ENCODE measurements at places on chromosomes 5 and 9.
A peak's percentile ranks its signal among the peaks of the same experiment; 100 is the strongest.

DNA sequence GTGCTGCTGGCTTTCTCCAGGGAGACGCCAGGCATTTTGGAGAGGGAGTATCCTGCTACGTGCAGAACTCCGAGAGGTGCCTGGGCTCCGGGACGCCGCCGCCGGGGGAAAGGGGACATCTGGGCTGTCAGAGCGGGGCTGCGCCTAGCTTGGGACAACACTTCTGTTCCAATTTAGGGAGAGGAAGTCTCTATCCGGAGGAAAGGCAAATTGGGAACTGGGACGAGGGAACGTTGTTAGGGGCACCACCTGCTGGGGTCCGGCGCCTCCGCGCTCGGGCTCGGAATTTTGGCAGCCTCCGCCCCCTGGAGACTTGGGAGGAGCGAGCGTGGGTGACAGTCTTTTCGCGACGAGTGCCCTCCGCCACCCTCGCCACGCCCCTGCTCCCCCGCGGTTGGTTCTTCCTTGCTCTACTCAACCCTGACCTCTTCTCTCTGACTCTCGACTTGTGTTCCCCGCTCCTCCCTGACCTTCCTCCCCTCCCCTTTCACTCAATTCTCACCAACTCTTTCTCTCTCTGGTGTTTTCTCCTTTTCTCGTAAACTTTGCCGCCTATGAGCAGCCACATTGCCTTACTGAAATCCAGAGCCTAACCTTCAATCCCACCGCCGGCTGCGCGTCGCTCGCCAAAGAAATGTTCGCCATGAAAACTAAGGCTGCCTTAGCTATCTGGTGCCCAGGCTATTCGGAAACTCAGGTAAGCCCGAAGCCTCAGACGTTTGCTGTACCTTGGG lies 1.6 kb downstream of the TSLP start:
- peak; percentile 41 for DNase-seq

- no peak for DNase-seq
These were observed 4.8 kb downstream of the MYOT start for GRCh38 chr5:137872466-137872865.

- DNase-seq: no peak
These were observed 81.8 kb downstream of the BOD1 start for GRCh38 chr5:173534664-173535063.

DNA sequence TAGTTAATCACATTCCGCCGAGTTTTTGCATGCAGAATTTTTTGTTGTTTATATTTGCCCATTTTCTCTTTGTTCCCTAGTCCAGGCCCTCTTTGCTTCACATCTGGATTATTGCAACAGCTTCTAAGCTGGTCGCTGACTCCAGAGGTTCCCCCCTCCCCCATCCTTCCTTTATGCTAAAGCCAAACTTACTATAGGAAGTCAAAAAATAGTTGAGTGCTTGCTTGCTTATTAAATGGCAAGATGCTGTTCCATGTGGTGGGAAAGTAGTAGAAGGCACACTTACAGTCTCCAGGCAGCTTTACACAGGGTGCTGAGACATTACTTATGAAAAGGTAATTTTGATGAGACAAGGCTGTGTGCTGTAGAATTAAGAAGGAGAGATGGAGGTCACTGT lies 1.3 kb downstream of the ZBTB34 start:
- no peak for DNase-seq

GRCh38 chr9:114177423-114178064 lies 22.2 kb downstream of the COL27A1 start:
- DNase-seq: no peak

- DNase-seq: no peak
These were observed 146.3 kb downstream of the PCSK5 start for GRCh38 chr9:76036762-76037161.

- DNase-seq: no peak
These were observed 800.5 kb downstream of the BRINP1 start for GRCh38 chr9:118568704-118569103.

- no peak for DNase-seq
These were observed 143.7 kb downstream of the C5orf15 start for GRCh38 chr5:133824661-133825254.

DNA sequence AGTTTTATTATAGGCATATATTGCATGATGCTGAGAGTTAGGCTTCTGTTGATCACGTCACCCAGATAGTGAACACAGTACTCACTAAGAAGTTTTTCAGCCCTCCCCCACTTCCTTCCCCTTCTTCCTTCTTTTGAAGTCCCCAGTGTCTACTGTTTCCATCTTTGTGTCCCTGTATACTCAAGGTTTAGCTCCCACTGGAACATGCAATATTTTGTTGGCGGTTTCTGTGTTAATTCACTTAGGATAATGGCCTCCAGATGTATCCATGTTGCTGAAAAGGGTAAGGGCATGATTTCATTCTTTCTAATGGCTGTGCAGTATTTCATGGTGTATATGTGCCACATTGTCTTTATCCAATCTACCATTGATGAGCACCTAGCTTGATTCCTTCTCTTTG lies 764.3 kb downstream of the MTRR start:
- DNase-seq: no peak

GRCh38 chr5:176995896-176996767 lies 10.4 kb downstream of the UIMC1 start:
- DNase-seq: no peak

DNA sequence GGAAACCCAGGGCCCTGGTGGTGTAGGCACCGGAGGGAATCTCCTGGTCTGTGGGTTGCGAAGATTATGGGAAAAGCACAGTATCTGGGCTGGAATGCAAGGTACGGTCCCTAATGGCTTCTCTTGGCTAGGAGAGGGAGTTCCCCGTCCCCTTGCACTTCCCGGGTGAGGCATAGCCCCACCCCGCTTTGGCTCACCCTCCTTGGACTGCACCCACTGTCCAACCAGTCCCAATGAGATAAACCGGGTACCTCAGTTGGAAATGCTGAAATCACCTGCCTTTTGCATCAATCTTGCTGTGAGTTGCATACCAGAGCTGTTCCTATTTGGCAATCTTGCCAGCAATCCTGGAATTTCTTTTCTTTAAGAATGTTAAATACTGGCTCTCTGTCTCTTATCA lies 1429.1 kb downstream of the MAT2B start:
- DNase-seq: no peak

Measured in NCI-H1694 treated with DMSO at 0.1 percent for 48 hours (cell line).